Nasal cavity respiratory epithelium epithelial cell of viscerocranial mucosa (primary cell): ENCODE measurements at places on chromosomes 3 and 15. TPM values are rescaled to one million over a fixed set of nuclear protein-coding genes. Genes with fewer than 3 reads are reported as not detected.

Gene C3orf49
- total RNA-seq: not detected in 2 replicates

Gene RTP3
- not detected in 2 replicates for total RNA-seq

Gene PLCL2
- 0.68 and 5.4 TPM in 2 replicates for total RNA-seq

Gene GPR176
- 7.7 and 8.2 TPM in 2 replicates for total RNA-seq

Gene LRTM1
- total RNA-seq: not detected in 2 replicates
